ENCODE measurements at places on chromosomes 16 and 17.

GRCh38 chr17:6430769-6431168 lies 4.2 kb downstream of the AIPL1 start:
- no peaks in the 10 kb centered on the region for H3K4me1 ChIP-seq
- no peak overlapping the region for H3K27ac ChIP-seq
- H3K4me3 ChIP-seq = no peak overlapping the region
- no peak for DNase-seq
- no peaks in the 10 kb centered on the region for H3K27me3 ChIP-seq

DNA sequence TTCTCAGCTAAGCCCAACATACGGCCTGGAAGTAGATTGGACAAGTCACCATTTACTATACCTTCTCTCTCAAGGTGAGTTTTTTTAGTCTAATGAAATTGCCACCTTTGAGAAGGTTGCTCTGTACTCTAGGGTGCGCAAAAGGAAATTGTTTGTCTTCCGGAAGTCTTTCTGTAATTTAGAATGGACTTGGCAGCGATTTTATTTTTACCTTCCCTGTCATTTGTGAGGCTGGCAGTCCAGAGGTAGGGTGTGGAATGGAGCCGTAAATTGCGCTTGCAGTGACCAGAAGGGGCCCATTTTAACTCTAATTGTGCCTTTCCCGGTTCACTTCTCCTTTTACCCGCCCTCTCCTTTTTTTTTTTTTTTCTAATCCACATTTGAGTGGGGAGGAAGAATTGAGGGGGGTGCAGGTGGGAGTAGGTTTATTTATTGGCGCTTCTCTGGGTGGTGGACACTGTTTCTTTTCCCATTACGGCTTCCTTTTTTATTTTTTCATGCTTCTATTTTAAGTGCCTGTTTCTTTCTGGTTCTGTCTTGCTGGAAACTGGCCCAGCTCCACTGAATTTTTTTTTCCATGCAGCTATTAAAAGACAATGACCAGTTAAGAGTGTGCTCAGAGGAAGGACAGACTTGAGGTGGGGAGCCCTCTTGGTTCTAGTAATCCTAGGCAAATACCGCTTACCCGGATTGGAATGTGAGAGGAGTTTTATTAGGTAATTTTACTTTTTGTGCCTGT lies 89.7 kb upstream of the CLEC18A start:
- H3K36me3 ChIP-seq = no peaks in the 10 kb centered on the region
- H3K4me3 ChIP-seq = no peak overlapping the region
- H3K27me3 ChIP-seq = no peaks in the 10 kb centered on the region
- H3K4me1 ChIP-seq = peaks cover 11% of the 10 kb centered on the region
- H3K27ac ChIP-seq = peak overlapping the region; percentile 90
- peak; percentile 83 for DNase-seq

- no peaks in the 10 kb centered on the region for H3K36me3 ChIP-seq
- H3K27ac ChIP-seq = no peak overlapping the region
- no peaks in the 10 kb centered on the region for H3K27me3 ChIP-seq
- DNase-seq = no peak
- no peak overlapping the region for H3K4me3 ChIP-seq
Measured at GRCh38 chr16:70804153-70804733, 3.3 kb upstream of the VAC14 start.

DNA sequence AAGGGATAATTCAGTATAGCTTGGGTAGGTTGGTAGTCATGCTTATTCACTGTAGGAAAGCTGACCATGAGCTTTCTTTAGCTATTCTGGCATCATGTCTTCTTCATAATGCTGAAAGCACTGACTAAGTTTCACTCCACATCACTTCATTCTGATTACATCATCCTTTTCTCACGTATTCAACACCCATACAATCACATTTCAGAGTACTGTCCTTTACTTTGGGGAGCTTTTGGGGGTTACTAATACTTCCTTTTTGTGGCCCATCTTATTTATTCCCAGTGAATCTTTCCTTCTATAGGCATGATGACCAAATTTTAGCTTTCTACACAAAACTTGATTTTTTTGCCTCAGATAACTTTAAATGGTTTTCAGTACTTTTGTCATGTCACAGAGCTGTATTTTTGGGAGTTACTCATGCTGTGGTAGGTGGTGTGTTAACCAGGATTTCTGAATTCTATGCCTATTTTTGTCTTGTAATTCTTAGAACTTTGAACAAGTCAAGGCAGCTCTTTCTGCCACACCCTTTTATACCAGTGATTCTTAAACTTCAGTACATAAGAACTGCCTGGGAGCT lies 23.5 kb downstream of the TADA2A start:
- H3K36me3 ChIP-seq = no peaks in the 10 kb centered on the region
- H3K27ac ChIP-seq = no peak overlapping the region
- no peaks in the 10 kb centered on the region for H3K4me1 ChIP-seq
- H3K4me3 ChIP-seq = no peak overlapping the region
- no peak for DNase-seq

DNA sequence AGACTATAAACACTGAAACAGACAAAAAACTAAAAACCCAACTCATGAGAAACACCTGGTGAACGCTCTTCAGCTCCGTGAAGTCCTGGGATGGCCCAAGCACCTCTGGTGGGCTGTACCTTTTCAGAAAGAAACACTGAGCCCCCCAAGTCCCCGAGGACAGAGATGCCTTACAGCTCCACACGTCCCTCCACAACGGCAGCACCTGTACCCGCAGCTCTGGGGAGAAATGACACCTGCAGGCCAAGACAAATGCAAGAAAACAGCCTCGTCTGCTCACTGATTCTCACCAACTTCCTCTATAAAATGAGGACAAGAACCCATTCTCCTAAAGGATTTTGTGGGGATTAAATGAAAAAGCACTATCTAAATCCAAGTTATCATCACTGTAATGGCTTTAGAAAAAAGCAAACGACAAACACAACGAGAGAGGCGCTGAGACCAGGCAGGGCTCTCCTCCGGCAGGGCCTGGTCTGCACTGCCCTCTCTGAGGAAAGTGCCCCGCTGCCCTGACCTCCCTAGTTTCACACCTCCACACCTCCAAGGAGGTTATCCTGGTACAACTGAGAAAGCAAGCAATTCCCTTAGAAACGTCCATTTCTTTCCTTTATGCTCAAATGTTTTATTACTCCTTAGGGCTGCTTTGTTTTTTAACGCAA lies 114.9 kb downstream of the ZNF778 start:
- H3K27me3 ChIP-seq = no peaks in the 10 kb centered on the region
- peaks cover 10% of the 10 kb centered on the region for H3K4me1 ChIP-seq
- no peak overlapping the region for H3K27ac ChIP-seq
- no peaks in the 10 kb centered on the region for H3K36me3 ChIP-seq
- no peak for DNase-seq

GRCh38 chr17:33522623-33523022 lies 229.5 kb upstream of the ASIC2 start:
- no peak overlapping the region for H3K4me3 ChIP-seq
- no peaks in the 10 kb centered on the region for H3K4me1 ChIP-seq
- no peaks in the 10 kb centered on the region for H3K27me3 ChIP-seq

DNA sequence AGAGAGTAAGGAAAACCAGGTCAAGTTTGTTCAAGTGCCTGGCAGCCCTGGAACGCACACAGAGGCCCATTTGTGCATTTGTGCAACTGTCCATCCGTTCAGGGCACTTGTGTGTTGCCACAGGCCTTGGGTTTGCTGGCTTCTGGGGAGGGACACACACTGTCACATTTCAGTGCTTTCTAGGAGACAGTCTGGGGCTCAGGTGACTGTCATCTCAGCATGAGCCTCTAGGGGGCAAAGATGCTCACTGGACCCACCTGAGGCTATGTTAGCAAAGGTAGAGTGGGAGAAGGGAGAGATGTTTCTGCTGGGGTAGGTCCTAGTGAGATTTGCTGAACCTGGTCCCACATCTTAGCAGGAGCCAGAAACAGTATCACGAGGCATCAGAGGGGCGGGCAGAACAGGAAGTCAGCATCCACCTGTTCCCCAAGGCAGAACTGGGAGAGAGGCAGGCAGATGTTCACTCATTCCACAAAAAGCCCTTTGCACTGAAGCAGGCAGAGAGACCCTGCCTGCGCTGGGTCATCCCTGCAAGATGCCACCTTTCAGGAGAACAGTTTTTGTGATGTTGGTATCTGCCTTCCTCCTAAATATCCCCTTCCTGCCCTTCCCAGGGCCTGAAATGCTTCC lies 48.5 kb downstream of the RAI1 start:
- no peak overlapping the region for H3K4me3 ChIP-seq
- no peak overlapping the region for H3K27ac ChIP-seq
- no peaks in the 10 kb centered on the region for H3K4me1 ChIP-seq
- no peaks in the 10 kb centered on the region for H3K36me3 ChIP-seq

- no peak for DNase-seq
- no peak overlapping the region for H3K4me3 ChIP-seq
- H3K27me3 ChIP-seq = no peaks in the 10 kb centered on the region
Measured at GRCh38 chr16:85544668-85545067, 68.5 kb upstream of the GSE1 start.
